Activated T-cell treated with anti-CD3 and anti-CD28 coated beads, Interleukin-2, amount 50 U/mL, for 72 hours (primary cell): ENCODE measurements at places on chromosomes 6 and 20. TPM values are rescaled to one million over a fixed set of nuclear protein-coding genes. Genes with fewer than 3 reads are reported as not detected.

The SMOC2 gene
- not detected for total RNA-seq

The RAD21L1 gene
- 0.21 TPM for total RNA-seq

The SYCP2 gene
- 11.9 TPM for total RNA-seq

- no peak for DNase-seq
Measured at GRCh38 chr20:2729251-2729713, 36.7 kb downstream of the EBF4 start.

DNA sequence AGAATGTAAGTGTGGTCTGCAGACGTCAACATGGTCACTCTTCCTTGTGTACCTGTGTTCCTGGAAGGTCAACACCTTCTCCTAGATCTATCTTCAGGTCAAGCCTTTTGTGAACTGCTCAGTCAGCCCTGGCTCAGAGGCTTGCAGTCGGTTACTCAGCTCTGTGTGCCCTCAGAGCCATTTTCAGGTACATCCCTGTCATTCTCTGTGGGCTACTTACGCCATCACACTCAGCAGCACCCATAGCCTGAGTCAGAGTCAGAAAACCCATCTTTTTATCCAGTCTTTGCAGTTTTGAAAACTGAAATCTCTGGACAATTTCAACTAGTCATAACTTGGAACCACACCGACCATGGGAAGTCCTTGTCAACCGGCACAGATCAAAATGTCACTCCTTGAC, 35.3 kb downstream of the TGM3 start:
- no peak for DNase-seq

The FUT9 gene
- total RNA-seq = not detected

DNA sequence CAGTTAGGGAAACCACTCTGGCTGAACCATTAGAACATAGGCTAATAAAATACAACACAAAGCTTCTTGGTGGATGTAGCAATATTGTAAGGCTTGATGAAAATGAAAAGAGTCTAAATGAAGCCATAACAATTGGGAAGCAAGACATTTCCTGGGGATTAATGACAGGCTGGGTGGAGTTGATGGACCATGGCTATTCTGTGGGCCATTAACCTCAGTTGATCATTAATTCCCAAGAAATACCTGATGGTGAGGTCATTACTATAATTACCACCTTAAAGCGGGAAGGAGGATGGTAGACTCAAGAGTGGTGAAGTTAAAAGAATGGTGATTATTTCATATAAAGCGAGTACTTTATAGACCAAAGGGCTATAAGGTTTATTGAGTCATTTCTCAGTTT, 455.8 kb upstream of the MAP3K7 start:
- DNase-seq = no peak

DNA sequence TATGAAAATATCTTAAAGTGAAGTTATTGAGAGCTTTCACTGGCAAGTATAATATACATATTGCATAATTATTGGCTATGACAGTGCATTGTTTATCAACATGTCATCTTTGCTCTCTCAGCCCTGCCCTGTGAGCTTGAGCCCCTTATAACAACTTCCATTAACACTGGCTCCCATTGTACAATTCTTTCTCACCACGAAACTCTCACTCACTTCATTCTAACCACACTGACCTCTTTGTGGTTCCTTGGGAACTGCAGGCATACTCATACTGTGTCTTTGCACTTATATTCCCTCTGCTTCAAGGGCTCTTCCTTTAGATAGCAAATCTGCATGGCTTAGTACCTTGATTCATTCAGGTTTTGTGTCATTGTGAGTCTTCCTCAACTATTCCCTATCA, 411.8 kb downstream of the CDKAL1 start:
- peak; percentile 9 for DNase-seq

The DNAH8 gene
- 0.41 TPM for total RNA-seq

DNA sequence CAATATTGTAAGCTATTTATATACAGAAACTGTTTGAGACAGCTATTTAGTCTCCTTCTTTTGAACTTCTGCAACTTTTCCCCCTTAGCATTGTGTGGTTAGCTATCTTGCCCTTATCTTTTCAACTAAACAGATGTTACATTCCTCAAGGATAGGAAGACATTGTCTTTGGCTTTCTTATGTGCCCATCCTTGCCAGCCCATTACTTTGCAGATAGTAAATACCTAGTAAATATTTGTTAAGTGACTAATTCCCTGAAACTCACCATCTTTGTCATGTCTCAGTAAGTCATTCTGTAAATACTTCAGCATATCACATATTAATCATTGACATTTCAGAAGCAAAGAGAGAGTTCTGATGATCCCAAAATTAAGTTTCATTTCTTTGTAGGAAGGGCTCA, 69.1 kb upstream of the FLRT3 start:
- no peak for DNase-seq

DNA sequence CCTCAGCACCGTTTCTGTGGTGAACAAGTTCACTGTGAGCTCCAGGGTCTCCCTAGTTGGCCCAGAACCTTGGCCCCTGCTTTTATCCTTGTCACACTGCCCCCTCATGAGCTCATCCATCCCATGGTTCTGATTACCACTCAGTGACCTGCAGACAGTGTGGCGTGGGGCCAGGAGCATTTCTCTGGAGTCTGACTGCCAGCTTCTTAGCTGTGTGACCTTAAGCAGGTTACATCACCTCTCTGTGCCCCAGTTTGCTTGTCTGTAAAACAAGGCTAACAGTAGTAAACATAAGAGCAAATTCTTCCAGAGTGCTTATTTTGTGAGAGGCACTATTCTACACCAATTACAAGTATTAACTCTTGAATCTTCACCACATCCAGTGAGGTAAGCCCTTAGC, 14.8 kb upstream of the MDGA1 start:
- DNase-seq = no peak

The COL9A1 gene
- total RNA-seq = not detected

The EPB41L1 gene
- 0.51 TPM for total RNA-seq

GRCh38 chr6:34238585-34239499, 2.2 kb downstream of the HMGA1 start:
- DNase-seq = no peak

The TREM1 gene
- 1.5 TPM for total RNA-seq

The ZNF341 gene
- 3.0 TPM for total RNA-seq

- peak; percentile 68 for DNase-seq
Measured at GRCh38 chr6:13453771-13454251, 33.6 kb downstream of the GFOD1 start.

The ERVFRD-1 gene
- total RNA-seq = not detected

DNA sequence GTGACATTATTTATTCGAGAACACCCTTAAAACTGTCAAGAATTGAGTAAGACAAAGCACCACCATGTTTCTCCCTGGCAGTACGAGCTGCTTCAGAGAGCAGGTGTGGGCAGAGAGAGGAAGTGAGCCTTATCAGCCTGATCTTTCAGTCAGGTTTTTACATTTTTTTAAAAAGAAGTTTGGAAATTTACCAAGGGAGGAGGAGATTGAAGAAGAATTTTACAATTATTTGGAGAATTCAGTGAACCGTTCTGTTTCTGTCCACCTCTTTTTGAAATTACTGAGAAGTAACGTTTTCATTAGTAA, 75.5 kb downstream of the ZDHHC14 start:
- DNase-seq = peak; percentile 21

- DNase-seq = no peak
Measured at GRCh38 chr6:152295346-152295745, 341.8 kb downstream of the SYNE1 start.

GRCh38 chr6:88922775-88923548, 40.5 kb downstream of the RNGTT start:
- DNase-seq = no peak

The FAM83B gene
- not detected for total RNA-seq

DNA sequence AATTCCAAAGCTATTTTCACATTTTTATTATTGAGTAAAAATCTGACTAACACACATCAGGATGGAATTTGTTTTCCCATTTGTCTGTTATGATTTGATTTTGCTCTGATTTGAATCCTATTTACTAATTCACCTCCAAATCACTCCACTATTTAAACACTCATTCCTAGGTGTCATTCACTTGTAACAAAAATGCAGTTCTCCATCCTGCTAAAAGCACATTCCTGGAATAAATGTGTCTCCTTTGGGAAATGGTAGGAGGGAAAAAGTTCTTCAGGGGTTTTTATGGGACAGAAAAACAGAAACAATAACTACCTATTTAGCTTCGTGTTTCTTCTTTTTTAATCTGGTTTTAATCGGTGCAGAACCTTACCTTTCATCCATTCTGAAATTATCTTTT, 494.1 kb upstream of the CITED2 start:
- DNase-seq = no peak

DNA sequence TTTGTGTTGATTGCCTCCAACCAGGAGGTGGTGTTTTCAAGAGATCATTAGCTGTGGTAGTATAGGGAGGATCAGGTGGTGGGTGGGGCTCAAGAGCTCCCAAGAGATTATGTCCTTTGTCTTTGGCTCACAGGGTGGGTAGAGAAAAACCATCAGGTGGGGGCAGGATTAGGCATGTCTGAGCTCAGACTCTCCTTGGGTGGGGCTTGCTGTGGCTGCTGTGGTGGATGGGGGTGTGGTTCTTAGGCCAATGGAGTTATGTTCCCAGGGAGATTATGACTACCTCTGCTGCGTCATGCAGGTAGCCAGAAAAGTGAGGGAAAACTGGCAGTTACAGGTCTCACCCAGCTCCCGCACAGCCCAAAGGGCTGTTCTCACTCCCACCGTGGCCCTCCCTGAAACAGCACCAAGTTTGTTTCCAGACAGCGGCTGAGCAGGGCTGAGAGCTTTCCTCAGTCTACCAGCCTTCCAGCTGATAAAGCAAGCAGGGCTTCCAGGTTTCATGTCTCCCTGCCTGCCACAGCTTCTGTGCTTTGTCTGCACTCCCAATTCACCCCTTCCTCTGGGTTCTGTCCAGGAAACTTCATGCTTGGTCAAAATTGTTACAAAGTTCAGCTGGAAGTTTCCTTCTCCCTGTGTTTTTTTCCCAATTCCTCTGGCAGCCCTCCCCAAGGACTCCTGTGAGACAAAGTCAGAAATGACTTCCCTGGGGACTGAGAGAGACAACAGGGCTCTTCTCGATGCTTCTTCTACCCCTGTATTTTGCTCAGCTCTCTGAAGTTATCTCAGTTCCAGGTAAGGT, 481.1 kb upstream of the MAN1A1 start:
- DNase-seq = no peak

DNA sequence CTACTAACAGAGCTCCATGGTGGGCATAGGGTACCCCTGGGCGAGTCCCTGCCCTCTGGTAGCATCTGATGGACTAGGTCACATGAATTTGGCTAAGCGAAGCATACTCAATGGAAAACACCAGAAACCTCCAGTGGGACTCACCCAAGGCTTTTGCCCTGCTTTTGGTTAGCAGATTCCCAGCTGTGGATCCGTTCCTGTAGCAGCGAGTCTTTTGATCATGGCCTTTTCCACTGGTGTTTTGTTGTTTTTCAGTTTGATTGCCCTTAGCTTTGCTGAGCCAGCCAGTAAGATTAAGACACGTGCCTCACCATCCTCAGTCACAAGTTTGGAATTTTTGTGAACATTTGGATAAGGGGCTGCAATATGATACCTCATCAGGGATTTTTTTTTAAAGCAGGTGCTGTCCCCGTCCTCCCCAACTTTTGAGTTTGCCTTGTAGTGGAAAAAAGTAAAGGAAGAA, 8.0 kb downstream of the TNFAIP3 start:
- DNase-seq = no peak

- DNase-seq = no peak
Measured at GRCh38 chr20:3350422-3350821, 57.0 kb downstream of the DNAAF9 start.

GRCh38 chr6:103113416-103113815, 1719.9 kb downstream of the GRIK2 start:
- no peak for DNase-seq

The NUS1 gene
- 33.3 TPM for total RNA-seq

GRCh38 chr6:117491916-117492315, 9.4 kb downstream of the DCBLD1 start:
- no peak for DNase-seq

The PPP1R3G gene
- not detected for total RNA-seq

The ELOVL4 gene
- total RNA-seq = 2.1 TPM

The FHL5 gene
- total RNA-seq = not detected

GRCh38 chr20:5918856-5919625, 31.3 kb downstream of the TRMT6 start:
- DNase-seq = peak; percentile 24

- peak; percentile 40 for DNase-seq
Measured at GRCh38 chr6:166333172-166333995, 9.0 kb downstream of the SFT2D1 start.

DNA sequence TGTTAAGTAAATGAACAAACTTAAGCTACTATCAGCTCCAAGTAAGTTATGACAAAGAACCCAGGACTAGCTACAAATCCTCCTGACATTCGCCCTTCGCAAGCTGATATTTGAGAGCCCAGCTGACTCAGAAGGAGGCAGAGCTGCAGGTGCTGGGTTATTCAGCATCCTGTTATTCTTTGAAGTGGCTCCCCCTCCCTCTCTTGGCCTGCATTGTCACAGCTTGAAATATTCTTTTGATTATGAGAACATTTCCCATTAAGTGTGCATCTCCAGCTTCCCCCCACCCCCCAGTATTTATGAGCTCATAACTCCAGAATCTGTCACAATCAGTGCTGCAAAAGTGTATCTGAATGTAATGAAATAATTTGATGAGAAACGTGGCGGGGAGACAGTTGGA, 78.8 kb upstream of the RALY start:
- peak; percentile 40 for DNase-seq

The ANKRD66 gene
- total RNA-seq = not detected

The RALGAPB gene
- total RNA-seq = 39.5 TPM

GRCh38 chr6:87391334-87391733, 16.4 kb upstream of the CFAP206 start:
- DNase-seq = no peak

GRCh38 chr6:35069262-35069661, 71.9 kb downstream of the TCP11 start:
- DNase-seq = no peak

DNA sequence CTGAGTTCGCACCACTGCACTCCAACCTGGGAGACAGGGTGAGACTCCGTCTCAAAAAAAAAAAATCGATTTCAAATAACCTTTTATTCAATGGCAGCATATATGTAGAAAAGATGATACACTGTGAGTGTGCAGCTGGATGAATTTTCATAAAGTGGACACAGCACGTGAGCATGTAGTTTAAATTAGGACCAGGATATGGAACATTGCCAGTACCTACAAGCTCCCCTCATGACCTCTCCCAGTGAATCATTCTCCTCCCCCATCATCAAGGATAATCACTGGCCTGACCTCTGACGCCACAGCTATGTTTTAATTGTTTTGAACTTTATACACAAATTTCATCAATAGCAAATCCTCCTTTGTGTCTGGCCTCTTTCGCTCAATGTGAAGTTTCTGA, 53.8 kb upstream of the HDAC2 start:
- DNase-seq = no peak

DNA sequence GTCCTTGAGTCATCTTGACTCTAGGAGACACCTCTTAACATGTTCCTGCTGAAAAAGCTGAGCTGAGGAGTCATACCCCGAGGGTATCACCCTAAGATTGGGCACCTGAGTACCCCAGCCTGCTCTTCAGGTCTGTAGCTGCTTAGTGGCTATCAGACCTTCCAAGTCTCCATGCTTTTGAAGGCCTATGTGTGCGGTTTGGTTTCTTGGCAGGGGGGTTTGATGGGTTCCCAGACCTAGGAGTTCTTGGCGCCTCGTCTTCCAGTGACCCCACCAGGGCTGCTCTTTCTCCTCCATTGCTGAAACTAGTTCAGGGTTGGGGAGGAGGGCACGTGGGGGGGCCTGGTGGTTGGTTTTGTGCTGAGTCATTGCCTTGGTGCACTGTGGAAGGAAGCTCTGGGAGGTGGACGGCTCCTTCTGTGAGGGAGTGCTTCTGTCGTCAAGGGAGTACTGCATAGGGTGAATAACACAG, 20.1 kb downstream of the IGF2R start:
- no peak for DNase-seq
